ENCODE measurements at places on chromosomes 13 and 19.

GRCh38 chr13:108940121-108940520 is 310.7 kb downstream of the MYO16 start:
- no peak for DNase-seq

DNA sequence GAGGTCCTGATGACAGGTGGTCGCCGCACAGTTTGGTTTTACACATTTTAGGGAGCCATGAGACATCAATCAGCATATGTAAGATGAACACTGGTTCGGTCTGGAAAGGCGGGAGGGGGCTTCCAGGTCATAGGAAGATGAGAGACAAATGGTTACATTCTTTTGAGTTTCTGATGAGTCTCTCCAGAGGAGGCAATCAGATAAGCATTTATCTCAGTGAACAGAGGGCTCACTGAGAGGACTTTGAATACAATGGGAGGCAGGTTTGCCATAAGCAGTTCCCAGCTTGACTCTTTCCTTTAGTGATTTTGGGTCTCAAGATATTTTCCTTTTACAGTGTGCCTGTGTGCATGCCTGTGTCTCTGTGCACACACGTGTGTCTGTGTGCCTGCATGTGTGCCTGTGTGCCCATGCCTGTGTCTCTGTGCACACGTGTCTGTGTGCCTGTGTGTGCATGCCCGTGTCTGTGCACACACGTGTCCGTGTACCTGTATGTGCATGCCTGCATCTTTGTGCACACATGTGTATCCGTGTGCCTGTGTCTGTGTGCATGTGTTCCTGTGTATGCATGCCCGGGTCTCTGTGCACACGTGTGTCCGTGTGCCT is 35.5 kb upstream of the TMEM255B start:
- no peak for DNase-seq

DNA sequence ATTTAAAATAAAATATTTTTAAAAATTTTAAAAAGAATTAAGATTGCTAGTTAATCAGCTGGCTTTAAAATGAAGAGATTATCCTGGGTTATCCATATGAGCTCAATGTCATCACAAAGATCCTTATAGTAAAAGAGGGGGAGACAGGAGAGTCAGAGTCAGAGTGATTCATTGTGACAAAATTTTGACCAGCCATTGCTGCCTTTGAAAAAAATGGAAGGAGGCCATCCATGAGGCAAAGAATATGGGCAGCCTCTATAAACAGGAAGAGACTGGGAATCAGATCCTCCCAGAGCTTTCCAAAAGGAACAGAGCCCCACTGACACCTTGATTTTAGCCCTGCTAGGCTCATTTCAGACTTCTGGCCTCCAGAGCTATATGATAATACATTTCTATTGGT is 9.3 kb upstream of the RUBCNL start:
- DNase-seq = no peak

GRCh38 chr19:43409415-43409814 is 5.3 kb upstream of the TEX101 start:
- DNase-seq = no peak

DNA sequence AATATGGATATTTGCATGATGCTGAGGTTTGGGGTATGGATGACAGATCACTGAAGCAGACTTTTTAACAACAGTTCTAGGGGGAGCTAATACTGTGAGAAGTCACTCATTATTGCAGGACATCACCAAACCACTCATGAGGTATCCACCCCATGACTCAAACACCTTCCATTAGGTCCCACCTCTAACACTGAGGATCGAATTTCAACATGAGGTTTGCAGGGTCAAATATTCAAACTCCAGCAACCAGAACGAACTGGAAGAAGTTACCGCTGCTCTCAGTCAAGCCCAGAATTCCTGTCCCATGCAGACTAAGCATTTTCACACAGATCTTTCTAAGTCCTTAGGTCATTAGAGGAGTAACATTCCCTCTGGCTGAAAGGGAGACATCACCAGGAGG is 758.9 kb downstream of the UQCRFS1 start:
- DNase-seq = no peak

- DNase-seq = no peak
Measured at GRCh38 chr19:47726467-47726866, 13.2 kb downstream of the EHD2 start.

DNA sequence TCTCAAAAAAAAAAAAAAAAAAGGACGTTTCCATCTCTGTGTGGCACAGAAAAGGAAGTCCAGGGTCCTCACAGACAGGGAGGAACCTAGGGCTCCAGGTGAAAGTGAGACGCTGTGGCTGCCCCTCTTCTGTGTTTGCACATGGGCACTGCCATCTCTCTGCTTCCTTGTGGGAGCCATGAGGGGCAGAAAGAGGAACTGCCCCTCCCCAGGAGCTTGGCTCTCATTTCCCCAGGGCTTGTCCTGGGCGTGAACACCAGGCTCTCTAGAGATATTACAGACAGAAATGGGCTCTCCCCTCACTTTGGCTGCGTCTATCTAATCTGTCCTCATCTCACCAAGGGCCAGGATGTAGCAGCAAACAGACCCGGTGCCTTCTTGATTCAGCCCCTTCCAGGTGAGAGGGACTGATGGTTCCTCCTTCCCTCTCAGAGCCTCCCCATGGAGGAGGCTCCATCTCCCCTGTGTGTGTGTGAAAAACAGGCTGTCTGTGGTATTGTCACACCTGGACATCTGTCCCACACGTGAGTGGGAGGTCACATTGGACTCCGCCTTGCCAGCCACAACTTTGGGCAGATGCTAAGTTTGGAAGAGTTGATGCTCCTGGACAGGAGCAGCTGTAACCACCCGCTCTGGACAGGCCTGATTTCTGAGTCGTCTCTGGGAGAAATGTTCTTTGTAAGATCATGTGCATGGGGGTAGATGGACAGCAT is 840 bp upstream of the LILRA4 start:
- DNase-seq = no peak

DNA sequence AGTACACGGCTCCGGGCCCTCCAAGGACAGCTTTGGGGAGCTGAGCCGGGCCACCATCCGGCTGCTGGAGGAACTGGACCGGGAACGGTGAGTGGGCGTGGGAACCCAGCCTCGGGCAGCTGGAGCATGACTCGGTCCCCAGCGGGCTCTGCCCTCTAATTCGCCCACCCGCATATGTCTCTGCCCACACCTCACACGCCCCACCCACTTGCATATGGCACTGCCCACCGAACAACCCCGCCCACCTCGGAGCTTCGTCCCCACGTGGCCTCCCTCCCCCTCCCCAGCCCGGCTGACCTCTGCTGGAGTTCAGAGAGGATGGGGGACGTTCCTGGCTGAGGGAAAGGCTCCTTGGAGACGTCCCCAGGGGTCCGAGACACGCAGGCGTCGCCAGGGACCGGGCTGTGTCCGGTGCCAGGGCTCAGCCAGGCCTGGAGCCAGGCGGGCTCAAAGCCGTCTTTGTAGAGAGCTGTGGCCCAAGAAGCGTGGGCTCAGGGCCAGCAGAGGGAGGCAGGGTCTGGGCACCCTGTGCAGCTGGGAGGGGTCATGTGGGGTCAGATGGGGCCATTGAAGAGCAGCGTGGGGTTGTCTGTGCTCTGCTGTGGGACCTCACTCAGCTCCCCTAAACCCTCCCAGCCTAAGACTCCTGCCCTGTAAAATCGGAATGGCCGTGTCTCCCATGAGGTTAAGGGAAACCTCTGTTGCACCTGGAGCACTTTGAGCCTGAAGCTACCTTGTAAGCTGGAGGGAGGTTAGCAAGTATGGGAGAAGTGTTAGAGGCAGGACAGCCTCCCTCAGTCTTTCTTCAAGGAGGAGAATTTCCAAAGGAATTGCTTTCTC is 3.8 kb downstream of the APC2 start:
- DNase-seq = no peak

DNA sequence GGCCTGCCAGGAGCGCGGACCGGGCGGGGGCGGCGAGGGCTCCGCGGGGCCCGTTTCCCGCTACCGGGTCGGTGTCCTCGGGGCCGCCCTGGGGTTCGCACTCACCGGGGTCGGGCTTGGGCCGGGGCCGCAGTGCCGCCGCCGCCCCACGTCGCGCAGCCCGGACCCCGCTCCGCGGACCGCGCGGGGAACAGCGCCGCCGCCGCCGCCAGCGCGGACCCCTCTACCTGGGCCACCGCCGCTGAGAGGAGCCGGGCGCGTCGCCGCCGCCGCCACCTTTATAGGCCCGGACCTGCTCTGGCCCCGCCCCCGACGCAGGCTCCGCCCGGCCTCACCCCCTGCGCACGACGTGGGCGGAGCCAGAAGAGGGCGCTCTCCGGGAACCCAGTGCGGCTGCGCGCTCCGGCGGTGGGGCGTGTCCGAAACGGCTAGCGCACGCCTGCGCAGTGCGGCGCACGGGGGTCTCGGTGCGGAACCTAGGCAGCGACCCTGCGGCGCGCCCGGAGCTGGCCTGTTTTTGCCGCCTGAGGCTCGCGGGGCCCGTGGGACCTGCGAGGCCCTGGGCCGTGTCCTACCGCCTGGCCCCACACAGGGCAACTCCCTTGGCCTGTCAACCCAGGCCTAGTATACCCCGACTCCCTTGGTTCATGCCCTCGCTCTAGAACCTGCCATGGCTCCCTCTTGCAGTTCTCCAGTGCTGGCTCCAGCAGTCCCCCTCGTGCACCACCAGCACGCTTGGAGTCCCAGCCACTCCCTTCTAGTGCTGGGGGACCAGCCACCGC is at the start of gene MKNK2:
Gene MKNK2, minus strand, starts transcription at position 254 of the 782 bp plus-strand sequence. CDS start 393 bp downstream, outside the sequence.
- peak; percentile 69 for DNase-seq

DNA sequence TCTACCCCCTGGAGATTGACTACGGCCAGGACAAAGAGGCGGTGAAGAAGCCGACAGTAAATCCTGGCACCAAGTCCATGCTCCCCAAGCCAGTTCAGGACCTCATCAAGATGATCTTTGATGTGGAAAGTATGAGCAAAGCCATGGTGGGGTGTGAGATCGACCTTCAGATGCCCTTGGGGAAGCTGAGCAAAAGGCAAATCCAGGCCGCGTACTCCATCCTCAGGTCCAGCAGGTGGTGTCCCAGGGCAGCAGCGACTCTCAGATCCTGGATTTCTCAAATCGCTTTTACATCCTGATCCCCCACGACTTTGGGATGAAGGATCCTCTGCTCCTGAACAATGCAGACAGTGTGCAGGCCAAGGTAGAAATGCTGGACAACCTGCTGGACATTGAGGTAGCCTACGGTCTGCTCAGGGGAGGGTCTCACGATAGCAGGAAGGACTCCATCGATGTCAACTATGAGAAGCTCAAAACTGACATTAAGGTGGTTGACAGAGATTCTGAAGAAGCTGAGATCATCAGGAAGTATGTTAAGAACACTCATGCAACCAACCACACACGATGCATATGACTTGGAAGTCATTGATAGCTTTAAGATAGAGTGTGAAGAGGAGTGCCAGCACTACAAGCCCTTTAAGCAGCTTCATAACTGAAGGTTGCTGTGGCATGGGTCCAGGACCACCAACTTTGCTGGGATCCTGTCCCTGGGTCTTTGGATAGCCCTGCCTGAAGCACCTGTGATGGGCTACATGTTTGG is 24.0 kb upstream of the ANKRD10 start:
- no peak for DNase-seq

DNA sequence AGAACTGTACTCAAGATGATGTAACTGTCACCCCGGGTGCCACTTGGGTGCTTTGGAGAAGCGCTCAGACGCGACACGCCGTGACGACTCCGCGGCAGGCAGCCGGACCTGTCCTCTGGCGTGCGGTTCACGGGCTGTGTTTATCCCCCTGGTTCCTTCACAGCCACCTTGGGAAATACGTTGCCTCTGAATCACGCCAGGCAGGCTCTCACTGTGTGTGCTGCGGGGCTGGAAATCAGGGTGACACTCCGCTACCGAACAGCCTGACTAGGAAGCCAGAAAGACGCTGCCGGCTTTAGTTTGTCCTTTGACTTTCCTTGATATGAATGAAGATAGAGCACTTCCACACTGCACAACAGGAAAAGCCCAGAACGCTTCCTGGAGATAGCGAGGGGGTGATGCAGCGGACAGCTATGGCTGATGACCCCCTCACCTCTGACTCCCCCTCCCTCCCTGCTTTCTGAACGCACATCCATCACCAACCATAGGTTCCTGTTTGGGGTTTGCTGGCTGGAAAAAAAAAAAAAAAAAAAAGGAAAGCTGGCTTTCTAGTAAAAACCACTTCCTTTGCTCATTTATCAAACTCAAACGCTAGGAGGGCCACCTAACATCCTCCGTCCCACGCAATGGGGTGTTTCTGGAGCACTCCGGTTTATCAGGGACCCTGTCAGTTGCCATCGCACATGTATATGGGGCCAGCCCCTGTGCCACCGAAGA is 3.7 kb upstream of the GP6 start:
- no peak for DNase-seq

DNA sequence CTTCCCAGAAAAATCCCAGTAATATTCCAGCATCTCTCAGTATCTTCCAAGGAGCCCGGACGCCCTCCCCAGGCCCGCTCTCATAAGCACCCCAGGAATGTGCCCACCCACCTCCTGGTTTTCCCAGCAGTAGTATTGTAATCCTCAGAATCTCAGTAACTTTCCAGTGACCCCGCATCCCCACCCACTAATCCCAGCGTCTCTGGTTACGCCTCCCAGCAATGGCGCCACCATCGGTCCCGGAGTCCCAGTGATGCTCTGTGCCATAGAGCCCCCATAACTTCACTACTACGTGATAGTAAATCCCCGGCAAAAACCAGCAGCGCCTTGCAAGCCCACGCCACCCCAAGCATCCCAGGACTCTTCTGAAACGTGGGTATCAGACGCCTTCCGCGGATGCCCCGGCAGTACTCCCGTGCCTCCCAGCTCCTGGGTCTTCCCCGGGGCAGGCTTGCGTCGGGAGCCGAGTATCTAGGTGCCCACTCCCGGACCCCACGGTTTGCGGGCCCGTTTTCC is 928 bp upstream of the PNPLA6 start:
- DNase-seq = peak; percentile 25

DNA sequence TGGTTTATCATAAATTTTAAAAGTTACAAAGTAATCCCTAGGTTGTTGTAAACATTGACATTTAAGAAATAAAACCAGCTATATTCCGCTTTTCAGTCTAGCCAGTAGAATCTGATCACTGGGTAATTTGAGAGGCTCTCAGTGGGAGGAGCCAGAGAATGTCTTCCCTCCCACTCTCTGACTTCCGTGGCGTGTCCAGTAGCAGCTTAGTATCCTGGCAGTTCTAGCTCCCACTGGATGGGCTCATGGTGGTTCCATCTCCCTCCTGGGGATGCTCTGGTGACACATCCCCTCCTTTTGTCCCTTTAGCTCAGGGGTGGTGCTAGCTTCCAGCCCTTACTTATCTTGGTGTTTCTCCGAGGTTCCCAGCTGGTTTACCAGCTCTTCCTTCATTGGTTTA is 34.5 kb downstream of the MTUS2 start:
- DNase-seq = no peak

DNA sequence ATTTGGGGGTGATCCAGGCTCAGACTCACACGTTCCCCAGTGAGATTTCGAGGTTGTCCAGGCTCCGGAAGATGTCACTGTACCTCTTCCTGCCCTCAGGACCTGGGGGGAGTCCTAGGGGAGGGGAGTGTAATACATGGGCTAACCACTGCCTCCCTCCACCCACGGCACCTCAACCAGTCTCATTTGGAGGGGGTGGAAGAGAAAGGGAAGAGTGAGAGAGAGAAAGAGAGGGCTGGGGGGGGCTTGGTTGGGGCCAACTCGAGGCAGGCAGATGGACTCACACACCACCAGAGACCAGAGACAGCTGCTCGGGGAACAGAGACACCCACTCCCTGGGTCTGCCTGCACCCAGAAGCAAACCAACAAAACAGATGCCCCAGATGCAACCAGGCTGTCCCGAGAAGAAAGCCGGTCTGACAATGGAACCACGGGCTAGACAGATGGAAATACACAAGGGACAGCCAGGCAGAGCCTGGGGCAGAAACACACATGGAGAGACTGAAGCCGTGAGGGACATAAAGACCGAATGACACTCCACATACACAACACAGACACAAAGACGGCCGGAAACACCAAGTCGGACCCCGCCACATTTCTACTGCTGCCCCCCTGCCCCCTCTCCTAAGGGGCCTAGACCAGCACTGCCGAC is 825 bp downstream of the GMIP start:
- DNase-seq = peak; percentile 7
